T-cell (primary cell): ENCODE measurements at places on chromosomes 12 and 14. TPM values are rescaled to one million over a fixed set of nuclear protein-coding genes. Genes with fewer than 3 reads are reported as not detected.

GRCh38 chr12:3236345-3237187, 159.4 kb downstream of the TSPAN9 start:
- no peak overlapping the region for H3K27ac ChIP-seq
- no peak overlapping the region for H3K4me3 ChIP-seq
- no peaks in the 10 kb centered on the region for H3K4me1 ChIP-seq
- H3K36me3 ChIP-seq = no peaks in the 10 kb centered on the region

- peaks cover 56% of the 10 kb centered on the region for H3K4me1 ChIP-seq
- peak; percentile 35 for DNase-seq
Observed at GRCh38 chr12:4148418-4149056, 125.0 kb upstream of the CCND2 start.

DNA sequence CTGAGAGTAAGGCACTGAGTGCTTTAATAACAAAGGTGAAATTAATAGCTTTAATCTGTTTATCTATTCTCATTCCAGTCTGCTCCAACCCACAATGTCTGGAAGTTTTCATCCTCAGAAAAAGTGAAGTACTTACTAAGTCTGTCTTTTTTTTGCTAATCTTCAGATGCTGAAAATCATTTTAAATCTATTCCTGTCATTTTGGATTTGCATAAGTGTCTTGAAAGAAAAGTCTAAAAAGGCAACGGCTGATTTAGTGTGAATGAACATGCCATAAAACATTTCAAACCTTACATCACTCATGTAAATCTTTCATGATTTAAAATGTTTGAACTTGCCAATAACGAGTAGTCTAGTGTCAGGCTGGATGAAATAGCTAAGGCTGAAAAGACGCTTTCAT, 685.6 kb downstream of the RPS29 start:
- H3K4me3 ChIP-seq = no peak overlapping the region
- H3K4me1 ChIP-seq = no peaks in the 10 kb centered on the region
- no peak overlapping the region for H3K27ac ChIP-seq
- no peak for DNase-seq
- no peaks in the 10 kb centered on the region for H3K27me3 ChIP-seq

- H3K4me3 ChIP-seq = no peak overlapping the region
- no peak overlapping the region for H3K27ac ChIP-seq
- no peak for DNase-seq
- H3K27me3 ChIP-seq = no peaks in the 10 kb centered on the region
Observed at GRCh38 chr12:7114008-7114407, 5.0 kb upstream of the C1RL start.

GRCh38 chr12:6360080-6360571, 15.2 kb downstream of the SCNN1A start:
- no peaks in the 10 kb centered on the region for H3K36me3 ChIP-seq
- no peak overlapping the region for H3K27ac ChIP-seq
- H3K4me3 ChIP-seq = no peak overlapping the region
- peaks cover 14% of the 10 kb centered on the region for H3K4me1 ChIP-seq

DNA sequence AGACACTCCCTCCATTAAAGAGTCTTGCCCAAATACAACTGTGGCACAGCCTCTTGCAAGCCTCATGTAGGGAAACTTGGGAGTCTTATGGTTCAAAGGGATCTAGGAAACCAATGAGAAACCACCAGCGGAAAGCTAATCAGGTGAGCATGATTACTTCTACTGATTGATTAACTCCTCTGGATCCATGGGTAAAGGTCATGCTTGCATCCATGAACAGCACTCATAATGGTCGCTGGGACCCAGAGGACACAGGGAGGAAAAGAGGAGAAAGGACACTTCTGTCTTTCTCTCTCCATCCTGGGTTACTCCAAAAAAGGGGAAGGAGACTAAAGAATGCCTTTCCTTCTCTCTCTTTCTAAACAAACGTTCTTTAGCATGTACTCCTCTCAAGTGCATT, 1397.2 kb downstream of the LRFN5 start:
- no peak overlapping the region for H3K27ac ChIP-seq
- no peak for DNase-seq
- no peak overlapping the region for H3K4me3 ChIP-seq

DNA sequence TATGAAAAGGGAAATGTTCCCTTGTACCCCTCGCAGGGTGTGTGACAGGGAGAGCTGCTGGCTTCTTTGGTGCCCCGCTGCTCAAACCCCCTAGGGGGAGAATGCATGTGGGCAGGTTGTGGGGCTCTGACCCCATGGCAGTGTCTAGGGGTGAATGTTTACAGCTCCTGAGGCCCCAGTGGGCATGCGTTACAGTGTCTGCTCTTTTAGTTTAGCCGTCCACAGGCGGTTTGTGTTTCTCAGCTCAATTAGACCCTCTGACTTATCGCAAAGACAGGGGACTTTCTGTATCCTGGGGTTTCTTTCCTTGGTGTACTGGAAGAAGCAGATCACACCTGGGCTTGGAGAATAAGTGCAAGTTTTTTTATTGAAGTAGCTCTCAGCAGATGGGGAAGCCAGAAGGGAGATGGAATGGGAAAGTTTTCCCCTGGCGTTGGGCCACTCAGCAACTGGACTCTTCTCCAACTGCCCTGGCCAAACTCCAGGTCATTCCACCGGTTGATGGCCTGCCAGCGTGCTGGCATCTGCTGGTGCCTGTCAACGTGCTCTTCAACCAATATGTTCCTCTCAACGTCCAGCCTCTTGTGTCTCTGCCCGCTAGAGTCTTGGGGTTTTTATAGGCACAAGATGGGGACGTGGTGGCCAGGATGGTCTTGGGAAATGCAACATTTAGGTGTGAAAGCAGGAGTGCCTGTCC, 720.9 kb downstream of the FSCB start:
- no peaks in the 10 kb centered on the region for H3K27me3 ChIP-seq
- DNase-seq = no peak
- H3K4me1 ChIP-seq = no peaks in the 10 kb centered on the region
- no peak overlapping the region for H3K4me3 ChIP-seq
- H3K36me3 ChIP-seq = no peaks in the 10 kb centered on the region
- H3K27ac ChIP-seq = no peak overlapping the region

GRCh38 chr12:109087250-109087649, 6.0 kb downstream of the ALKBH2 start:
- no peak for DNase-seq
- H3K4me1 ChIP-seq = peaks cover 2% of the 10 kb centered on the region
- no peak overlapping the region for H3K27ac ChIP-seq
- no peaks in the 10 kb centered on the region for H3K27me3 ChIP-seq
- H3K36me3 ChIP-seq = peaks cover 13% of the 10 kb centered on the region

DNA sequence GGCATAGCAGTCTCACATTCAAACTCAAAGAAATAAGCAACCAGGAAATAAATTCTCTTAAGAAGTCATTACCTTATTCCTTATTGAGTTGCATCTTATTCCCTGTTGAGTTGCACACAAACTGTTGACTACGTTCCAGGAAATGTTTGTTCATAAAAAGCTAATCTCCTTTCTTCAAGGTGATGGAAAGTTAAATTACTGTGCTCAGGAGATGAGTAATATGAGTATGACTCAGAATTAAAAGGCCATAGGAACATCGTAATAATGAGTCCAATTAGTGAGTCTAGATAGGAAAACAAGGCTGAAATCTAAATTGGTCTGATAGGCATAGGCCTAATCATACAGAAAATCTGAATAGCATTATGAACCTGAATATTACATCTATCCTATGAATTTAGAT, 203.1 kb downstream of the SLC2A13 start:
- H3K27ac ChIP-seq = no peak overlapping the region
- no peaks in the 10 kb centered on the region for H3K27me3 ChIP-seq
- H3K4me3 ChIP-seq = no peak overlapping the region
- H3K36me3 ChIP-seq = no peaks in the 10 kb centered on the region
- H3K4me1 ChIP-seq = no peaks in the 10 kb centered on the region
- DNase-seq = no peak

- H3K27ac ChIP-seq = no peak overlapping the region
- no peak for DNase-seq
- no peaks in the 10 kb centered on the region for H3K27me3 ChIP-seq
- peaks cover 7% of the 10 kb centered on the region for H3K4me1 ChIP-seq
- no peaks in the 10 kb centered on the region for H3K36me3 ChIP-seq
- no peak overlapping the region for H3K4me3 ChIP-seq
Observed at GRCh38 chr12:573232-573631, 90.0 kb downstream of the NINJ2 start.

DNA sequence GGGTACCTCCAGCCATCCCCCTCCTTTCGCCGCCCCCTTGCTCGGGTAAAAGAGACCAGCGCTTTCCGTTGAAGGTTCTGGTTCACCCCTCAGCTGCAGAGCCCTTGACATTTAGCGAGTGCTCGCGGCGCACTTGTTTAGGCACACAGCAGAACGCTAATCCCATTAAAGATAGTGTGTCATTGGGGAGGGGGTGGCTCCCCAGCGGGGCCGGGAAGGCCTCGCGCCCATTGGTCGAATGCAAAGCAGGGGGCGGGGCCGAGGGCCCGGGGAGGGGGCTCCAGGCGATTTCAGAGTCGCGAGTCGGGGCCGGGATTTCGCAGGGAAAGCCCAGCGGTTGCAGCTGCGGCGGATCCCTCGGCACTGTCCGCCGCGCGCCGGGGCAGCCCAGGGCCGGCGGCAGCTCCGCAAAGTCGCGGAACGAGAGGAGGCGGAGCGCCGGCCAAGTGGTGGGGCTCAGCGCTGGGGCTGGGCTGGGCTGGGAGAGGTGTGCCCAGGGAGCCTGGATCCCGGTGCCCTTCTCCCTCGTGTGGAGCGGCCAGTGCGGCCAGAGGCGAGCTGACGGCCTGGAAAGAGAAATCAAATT, 122.9 kb downstream of the TSPAN9 start:
- H3K36me3 ChIP-seq = no peaks in the 10 kb centered on the region
- H3K27ac ChIP-seq = no peak overlapping the region
- peaks cover 4% of the 10 kb centered on the region for H3K4me1 ChIP-seq
- no peak overlapping the region for H3K4me3 ChIP-seq
- DNase-seq = no peak

DNA sequence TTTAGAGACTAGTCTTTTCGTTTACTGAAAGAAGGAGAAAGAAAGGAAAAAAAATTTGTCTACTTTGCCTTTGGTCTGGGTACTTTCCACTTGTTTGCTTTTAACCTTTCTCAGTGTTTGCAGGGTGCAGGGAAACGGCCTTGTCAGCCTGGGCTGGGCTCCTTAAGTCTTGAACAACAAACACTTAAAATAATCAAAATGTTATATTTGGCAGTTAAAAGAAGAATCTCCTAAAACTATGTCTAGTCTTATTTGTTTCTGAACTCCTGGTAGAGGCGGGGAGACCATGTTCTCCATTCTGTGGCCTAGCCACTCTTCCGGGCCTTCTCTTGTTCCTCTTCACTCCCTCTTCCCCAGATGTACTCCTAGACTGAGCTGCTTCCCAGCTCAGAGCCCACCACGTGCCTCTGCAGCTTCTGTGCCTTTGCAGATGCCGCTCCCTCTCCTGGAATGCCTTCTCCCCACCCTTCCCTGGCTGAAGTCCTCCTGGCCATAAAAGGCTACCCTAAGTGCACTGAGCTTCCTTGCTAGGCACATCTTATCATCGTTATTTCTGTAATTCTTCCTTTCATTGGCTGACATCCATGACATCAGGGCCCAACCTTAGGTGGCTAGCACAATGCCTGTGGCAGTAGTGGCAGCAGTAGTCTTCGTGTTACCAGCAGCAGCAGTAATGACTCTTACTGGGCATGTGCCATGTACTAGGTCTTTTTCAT, 432.9 kb downstream of the ZFP36L1 start:
- no peak for DNase-seq
- no peaks in the 10 kb centered on the region for H3K27me3 ChIP-seq
- no peaks in the 10 kb centered on the region for H3K36me3 ChIP-seq

DNA sequence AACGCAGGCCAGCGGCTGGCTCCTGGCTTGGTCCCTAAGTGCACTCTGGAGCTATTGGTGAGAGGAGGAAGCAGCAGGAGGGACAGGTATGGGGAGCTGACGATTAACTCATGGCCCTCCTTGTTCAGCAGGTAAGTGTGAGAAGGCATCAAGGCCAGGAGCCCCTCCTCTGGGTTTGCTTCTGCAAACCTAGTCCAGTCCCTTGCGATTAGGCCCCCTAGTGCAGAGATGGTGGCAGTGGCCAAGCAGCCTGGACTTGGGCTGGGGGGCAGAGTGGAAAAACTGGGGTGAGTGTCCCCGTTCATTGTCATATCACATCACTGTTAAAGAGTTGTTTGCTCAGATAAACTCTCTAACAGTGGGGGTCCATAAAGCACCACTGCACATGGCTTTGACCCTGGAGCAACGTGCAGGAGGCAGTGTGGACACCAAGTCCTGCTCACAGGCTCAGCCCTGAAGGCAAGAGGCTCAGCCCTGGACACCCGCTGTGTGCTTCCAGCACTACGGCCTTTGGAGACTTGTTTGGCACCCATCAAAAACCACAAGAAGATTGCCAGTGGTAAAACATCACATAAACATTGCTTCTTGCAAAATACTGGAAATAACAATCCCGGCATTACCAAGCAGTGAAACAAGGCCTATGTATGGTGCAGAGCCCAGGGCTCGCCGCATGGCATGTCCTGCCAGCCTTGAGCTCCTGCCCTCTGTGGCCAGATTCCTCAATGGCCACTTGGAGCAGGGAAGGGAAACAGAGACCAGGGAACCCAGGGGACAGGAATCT, 184.3 kb upstream of the RTL1 start:
- H3K36me3 ChIP-seq = no peaks in the 10 kb centered on the region
- H3K4me3 ChIP-seq = no peak overlapping the region
- H3K27me3 ChIP-seq = no peaks in the 10 kb centered on the region
- H3K27ac ChIP-seq = no peak overlapping the region

GRCh38 chr12:52155048-52155868, 36.6 kb downstream of the KRT80 start:
- peak overlapping the region; percentile 91 for H3K27ac ChIP-seq
- H3K27me3 ChIP-seq = no peaks in the 10 kb centered on the region
- DNase-seq = peak; percentile 59
- H3K36me3 ChIP-seq = no peaks in the 10 kb centered on the region
- no peak overlapping the region for H3K4me3 ChIP-seq
- H3K4me1 ChIP-seq = peaks cover 49% of the 10 kb centered on the region

DNA sequence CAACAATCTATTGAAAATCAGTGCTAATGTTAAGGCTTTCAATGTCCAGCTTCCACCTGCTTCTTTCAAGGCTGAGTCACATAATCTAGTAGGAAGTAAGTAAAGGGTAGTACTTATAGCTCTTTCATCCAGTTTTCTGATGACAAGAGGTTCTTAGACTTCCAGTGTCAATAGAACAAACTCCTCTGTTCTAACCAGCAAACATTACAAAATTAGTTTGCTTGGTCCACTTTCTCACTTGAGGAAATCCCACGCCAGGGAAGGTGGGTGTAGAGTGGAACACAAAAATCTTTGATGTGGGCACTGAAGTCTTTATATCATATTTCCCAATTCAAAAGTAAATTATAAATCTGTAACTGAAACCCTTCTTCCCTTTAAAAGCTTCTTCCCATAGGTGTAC, 2.6 kb downstream of the NPC2 start:
- DNase-seq = no peak
- H3K27me3 ChIP-seq = peaks cover 3% of the 10 kb centered on the region
- H3K36me3 ChIP-seq = no peaks in the 10 kb centered on the region
- no peak overlapping the region for H3K4me3 ChIP-seq
- peaks cover 9% of the 10 kb centered on the region for H3K4me1 ChIP-seq

Gene HOTAIR
- total RNA-seq = not detected

Gene AKAP3
- total RNA-seq = 1.5 TPM

Gene IGF1
- not detected for total RNA-seq

Gene RHOJ
- not detected for total RNA-seq

Gene ASB2
- 5.4 TPM for total RNA-seq

Gene TMEM63C
- 0.79 TPM for total RNA-seq

Gene HSPB8
- not detected for total RNA-seq

Gene CCDC196
- not detected for total RNA-seq

Gene TDRD9
- total RNA-seq = 1.3 TPM

Gene ZFYVE1
- total RNA-seq = 16.2 TPM
